Bronchial epithelial cell (primary cell): ENCODE measurements at places on chromosomes 3 and 15.
A peak's percentile ranks its signal among the peaks of the same experiment; 100 is the strongest.

GRCh38 chr3:179450901-179451264 lies 387 bp downstream of the GNB4 start:
- peak; percentile 18 for DNase-seq

DNA sequence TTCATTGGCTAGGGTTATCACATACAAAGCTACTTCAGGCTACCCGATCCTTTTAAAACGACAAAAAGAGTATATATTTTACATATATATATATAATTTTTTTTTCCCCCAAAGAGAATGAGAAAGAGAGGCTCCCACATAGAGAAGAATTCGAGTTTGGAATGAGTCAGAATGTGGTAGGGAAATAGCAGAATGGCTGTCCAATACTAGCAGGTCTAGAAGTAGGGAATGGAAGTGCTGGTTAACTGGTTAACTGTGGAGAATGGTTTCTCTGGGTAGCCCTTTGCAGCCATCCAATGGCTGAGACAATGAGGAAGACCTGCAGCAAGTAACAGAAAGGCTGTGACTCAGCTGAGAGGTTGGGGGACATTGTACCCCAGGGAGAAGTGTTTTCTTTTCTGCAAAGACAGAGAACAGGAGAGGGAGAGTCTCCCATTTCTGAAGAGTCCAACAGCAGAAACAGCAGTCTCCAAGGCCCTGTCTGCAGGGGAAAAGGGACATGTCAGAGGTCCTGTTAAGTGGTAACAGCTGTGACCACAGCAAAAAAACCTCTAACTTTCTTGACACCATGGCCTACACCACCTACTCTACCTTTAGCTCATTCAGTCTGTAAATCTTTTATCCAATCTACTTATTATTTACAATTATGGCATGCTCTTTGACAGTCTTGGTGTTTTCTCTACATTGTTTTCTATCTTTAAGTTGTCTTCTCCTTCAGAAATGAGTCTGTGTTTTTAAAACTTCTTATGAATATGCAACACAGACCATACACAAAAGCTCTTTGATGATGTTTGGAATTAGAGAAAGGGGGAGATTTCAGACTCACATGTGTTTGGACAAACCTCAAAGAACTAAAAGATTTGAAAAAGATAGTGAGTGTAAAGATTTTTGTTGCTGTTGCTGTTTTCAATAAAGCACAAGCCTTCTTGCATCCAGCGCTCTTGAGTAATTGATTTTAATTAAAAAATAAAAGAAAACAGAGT lies 116.1 kb upstream of the SLC7A14 start:
- no peak for DNase-seq

- no peak for DNase-seq
These were observed 231.4 kb downstream of the ROBO2 start for GRCh38 chr3:77271306-77271705.

DNA sequence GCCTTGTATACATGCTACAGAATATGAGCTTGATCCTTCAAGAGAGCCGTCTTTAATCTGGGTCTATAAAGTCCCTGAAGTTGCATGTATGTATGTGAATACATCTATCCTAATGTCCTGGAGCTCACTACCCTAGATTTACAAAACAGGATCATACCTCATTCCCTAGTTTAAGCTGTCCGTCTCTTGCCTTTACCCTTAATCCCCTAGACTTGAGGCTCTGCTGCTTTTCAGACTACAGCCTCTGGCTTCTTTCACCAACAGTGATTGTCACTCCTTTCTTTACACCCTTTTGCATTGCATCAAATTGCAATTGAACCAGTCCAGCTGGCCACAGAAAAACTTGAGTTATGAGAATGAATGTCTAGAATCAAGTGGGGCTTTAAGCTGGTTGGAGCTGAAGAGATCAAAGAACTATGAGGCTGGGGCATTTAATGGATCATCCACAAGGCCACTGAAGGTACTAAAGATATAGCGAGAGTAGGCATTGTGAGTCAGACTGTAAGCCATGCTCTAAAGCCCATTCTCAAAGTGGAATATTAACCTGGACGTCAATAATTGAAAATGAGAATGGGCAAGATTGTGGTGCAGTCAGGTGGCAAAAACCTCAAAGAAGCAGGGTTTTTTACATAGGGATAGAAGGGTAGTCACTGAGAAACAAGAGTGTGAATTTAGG lies 12.3 kb upstream of the PLD1 start:
- no peak for DNase-seq

DNA sequence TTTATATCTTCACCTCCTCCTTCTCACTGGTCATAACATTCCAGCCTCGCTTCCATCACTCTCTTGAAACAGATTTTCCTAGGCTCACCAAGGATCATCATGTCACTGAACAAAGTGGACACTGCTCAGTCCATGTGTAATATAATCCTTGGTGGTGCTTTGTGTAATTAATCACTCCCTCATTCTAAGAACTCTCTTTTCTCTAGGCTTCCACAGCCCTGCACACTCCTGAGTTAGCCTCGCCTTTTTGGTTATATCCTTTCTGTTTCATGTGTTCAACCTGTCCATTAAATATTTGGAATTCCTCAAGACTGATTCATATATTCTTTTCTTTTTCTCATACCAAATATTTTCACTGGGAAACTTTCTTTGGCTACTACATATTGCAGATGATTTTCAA lies 440.8 kb downstream of the PYDC2 start:
- DNase-seq, result peak; percentile 12

DNA sequence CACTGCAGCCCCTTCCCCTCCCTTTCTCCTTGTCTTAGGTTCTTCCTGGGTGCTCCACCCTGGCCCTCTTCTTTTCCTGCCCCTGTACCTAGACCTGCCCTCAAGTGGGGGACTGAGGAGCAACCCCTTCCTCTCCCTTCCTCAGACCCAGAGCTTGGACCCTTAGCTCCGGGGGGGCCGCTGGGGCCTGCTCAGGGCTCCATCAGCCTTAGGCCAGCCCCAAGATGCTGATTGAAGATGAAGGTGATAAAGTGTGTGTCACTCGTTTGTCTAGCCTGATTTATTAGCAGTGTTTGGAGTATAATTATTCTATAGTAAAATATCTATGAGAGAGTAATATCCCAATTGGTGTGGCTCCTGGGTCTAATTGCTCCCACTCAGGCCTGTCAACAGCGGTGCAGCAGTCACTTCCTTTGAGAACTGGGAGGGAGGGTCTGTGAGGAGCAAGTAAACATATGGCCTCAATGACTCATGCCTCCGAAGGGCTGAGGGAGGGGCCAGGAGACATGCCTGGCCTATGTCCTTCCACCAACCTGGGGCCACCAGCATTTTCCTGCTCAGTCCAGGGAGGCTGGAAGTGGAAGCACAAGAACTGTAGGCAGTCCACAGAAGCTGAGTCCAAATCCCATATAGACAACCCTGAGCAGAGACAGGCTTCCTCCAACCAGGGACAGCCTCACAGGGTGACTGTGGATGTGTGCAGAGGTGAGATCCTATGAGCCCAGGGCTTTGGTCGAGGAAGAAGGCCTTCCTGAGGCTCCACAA lies 123.2 kb downstream of the DNAJB8 start:
- peak; percentile 81 for DNase-seq
